ENCODE measurements at places on chromosomes 6 and 20.

DNA sequence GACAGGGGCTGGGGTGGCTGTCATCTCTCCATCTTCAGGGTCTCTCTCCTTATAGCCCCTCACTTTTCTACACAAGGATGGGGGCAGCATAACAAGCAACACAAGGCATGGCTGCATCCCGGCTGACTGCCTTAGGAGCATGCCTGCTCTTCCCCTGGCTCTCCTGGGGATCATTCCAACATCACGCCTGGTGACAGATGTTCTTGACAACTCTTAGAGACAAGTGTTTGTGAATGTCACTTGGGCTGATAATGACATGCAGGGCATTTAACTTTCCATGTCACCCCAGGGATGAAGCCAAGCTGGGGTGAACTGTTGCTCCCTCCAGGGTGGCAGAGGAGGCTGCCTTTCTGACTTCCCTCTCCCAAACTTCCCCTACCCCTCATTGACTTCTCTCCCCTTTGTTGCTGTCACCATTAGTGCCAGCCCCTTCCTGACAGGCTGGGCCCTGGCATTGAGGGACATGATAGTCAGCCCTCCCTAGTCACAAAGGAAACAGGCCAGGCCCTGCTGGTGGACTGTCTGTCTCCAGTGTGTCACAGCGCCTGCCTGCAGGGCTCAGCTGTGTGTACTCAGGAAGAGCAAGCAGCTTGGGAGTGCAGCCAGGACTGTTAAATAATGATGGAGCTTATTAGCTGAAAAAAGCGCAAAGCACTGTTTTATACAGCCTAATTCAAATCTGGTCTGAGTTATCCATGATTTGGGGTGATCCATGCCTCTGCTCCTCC, 161.8 kb downstream of the LRFN2 start:
- no peak overlapping the region for H3K27ac ChIP-seq
- no peak for DNase-seq
- H3K4me3 ChIP-seq = no peak overlapping the region

DNA sequence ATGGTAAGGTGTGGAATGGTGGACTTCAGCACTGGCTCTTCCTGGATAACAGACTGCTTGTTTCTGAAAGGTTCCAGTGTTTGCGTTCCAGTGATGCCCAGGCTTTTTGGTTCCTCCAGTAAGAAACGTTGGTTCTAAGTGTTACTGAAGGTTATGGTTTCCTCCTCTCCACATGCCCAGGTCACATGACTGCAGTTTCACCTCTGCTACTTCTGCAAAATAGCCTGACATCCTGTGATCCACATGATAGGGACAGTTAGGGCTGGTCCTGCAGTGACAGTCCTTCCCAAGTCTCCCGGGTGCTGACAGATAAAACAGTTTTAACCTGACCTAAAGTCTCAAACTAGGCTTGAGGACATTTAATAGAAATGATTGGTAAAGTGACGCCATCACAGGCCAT, 132.2 kb upstream of the CST7 start:
- no peaks in the 10 kb centered on the region for H3K36me3 ChIP-seq
- H3K27ac ChIP-seq = no peak overlapping the region
- peaks cover 47% of the 10 kb centered on the region for H3K27me3 ChIP-seq
- no peak for DNase-seq
- H3K4me1 ChIP-seq = no peaks in the 10 kb centered on the region
- H3K4me3 ChIP-seq = no peak overlapping the region

DNA sequence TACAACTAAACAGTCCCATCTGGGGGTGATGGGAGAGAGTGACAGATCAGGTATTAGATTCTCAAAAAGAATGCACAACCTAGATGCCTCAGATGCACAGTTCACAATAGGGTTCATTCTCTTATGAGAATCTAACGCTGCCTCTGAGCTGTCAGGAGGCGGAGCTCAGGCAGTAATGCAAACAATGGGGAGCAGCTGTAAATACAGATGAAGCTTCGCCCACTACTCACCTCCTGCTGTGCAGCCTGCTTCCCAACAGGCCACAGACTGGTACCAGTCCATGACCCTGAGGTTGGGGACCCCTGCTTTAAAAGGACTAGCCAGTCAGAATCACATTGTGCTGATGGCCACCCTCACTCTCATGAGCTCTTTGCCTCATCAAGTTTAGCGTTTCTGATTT, 247.0 kb upstream of the KCNQ5 start:
- no peaks in the 10 kb centered on the region for H3K4me1 ChIP-seq
- no peak for DNase-seq
- no peaks in the 10 kb centered on the region for H3K36me3 ChIP-seq
- peaks cover 23% of the 10 kb centered on the region for H3K27me3 ChIP-seq

GRCh38 chr20:402496-402885, 5.6 kb upstream of the RBCK1 start:
- peaks cover 16% of the 10 kb centered on the region for H3K4me1 ChIP-seq
- peaks cover 8% of the 10 kb centered on the region for H3K36me3 ChIP-seq
- no peak overlapping the region for H3K4me3 ChIP-seq
- DNase-seq = no peak
- no peak overlapping the region for H3K27ac ChIP-seq
- no peaks in the 10 kb centered on the region for H3K27me3 ChIP-seq

DNA sequence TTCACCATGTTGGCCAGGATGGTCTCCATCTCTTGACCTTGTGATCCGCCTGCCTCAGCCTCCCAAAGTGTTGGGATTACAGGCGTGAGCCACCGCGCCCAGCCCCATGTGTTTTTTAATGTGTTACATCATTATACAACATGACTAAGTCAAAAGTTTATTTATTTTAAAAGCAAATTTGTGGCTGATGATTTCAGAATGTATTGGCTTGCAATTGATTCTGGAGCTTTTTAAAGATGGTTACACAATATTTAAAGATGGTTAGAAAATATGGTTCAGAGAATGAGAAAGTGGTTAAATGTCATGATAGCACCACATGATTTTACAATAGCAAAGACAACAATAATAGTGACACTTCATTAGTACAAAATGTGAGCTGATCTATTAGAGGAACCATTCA, 80.5 kb downstream of the SASH1 start:
- no peak for DNase-seq
- no peak overlapping the region for H3K4me3 ChIP-seq
- H3K27ac ChIP-seq = no peak overlapping the region

DNA sequence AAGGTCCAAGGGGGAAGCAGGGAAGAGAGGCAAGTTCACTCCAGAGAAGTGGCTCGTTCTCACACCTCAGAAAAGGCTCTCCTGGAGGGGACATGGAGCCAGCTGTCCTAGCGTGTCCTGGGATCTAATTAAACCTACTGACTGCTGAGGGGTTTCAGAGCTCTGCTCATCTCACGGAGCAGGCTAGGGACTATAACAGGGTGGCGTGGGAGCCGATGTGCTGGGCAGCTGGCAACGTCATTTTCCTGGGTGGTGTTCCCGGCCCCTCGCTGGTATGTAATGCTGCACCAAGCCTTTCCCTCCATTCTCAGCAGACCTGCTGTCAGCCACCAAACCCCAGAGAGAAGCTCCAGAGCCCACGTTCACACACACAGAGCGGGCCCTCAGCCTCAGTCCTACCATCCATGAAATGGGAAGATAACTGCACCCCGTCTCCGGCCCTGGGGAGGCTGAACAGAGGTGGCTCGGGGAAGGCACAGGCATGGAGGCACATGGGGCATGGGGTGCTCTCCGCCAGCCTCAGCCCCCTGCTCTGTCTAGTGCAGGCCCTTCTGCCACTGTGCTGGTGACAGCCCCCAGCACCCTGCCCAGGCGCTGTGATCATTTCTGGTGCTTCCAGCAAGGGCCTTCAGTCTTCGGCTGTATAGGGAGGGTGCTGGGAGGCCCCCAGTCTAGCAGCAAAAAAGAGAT, 1.9 kb downstream of the CST7 start:
- peaks cover 75% of the 10 kb centered on the region for H3K4me1 ChIP-seq
- peak overlapping the region; percentile 99 for H3K4me3 ChIP-seq
- no peak for DNase-seq
- peak overlapping the region; percentile 96 for H3K27ac ChIP-seq
- H3K36me3 ChIP-seq = peaks cover 69% of the 10 kb centered on the region

DNA sequence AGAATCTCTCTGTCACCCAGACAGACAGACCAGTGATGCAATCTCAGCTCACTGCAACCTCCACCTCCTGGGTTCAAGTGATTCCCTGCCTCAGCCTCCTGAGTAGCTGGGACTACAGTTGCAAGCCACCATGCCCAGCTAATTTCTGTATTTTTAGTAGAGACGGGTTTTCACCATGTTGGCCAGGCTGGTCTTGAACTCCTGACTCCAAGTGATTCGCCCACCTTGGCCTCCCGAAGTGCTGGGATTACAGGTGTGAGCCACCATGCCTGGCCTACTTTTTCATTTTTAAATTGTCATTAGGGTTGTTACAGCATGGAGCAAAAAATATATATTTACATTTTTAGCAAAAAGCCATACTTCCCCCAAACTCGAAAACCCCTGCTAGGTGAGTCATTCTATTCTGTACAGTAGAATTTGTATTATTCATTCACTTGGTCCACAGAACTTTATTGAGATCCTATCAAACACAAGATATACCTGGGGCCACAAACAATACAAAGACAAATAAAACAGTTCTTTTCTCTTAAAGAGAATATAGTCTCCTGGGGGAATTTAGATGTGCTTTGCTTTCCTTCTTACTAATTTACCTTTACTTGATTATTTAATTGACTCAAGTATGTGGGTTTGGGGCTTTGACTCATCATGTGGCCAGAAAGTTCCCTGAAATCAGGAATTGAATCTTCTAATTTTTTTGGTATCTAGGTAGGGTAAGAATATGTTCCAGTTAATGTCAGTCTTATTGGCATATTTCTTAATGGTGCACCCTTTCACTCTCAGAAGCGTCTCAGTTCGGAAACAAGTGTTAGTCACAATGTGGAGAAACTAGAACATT, 16.6 kb upstream of the CCND3 start:
- H3K27ac ChIP-seq = peak overlapping the region; percentile 67
- DNase-seq = no peak
- peaks cover 67% of the 10 kb centered on the region for H3K4me1 ChIP-seq
- H3K27me3 ChIP-seq = no peaks in the 10 kb centered on the region
- H3K36me3 ChIP-seq = peaks cover 29% of the 10 kb centered on the region

DNA sequence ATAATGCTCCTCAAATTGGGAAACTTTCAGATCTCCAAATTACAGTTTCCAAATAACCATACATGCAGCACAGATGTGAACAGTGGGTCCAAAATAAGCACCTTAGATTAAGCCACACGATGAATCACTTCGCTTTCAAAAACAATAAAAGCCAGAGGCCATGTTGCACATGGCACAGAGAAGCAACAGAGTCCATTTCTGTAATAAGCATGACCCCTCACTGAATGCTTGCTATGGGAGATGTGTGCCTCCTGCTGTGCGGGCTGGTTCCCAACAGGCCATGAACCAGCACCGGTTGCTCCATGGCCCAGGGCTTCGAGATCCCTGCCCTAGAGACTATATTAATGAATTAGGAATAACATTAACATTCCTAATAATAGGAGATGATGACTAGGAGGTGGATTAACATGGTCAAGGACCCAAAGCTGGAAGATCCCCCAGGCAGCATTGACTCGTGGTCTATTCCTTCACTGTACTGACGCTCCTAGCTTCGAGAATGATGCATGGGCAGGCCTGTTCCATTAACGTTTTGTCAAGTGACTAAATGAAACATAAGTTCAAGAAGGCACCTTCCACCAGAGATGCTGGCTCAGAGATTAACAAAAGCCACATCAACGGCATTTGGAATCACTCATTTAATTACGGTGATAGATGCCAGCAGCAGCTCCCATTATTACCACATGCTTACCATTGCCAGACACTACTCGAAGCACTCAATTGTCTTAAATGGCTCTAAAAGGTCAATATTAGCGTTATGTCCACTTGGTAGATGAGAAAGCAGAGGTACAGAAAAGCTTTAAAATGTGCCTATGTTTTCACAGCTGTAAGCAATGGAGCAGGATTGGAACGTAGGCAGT, 470.6 kb upstream of the AGPAT4 start:
- H3K27me3 ChIP-seq = no peaks in the 10 kb centered on the region
- H3K4me1 ChIP-seq = no peaks in the 10 kb centered on the region
- no peak overlapping the region for H3K4me3 ChIP-seq
- H3K27ac ChIP-seq = no peak overlapping the region
- peaks cover 1% of the 10 kb centered on the region for H3K36me3 ChIP-seq
- no peak for DNase-seq

DNA sequence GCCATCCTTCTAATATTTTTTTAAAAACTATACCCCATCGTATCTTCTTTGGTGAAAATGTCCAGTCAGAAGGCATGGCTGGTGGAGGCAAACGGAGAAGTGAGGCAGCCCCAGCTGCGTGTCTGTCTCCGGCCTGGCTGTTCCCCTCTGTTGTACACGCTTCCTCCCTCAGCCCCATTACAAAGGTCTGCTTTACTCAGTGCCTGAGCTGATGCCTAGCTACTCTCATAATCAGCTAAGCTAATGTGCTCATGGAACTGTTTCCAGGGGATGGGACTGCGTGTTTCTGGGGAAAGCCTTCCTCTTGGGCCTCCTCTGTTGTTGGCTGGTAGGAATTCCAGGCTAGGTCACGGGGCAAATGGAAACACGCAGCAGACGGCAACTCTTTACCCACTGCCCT, 67.3 kb downstream of the PPP1R3G start:
- H3K27ac ChIP-seq = no peak overlapping the region
- H3K4me3 ChIP-seq = no peak overlapping the region
- no peaks in the 10 kb centered on the region for H3K4me1 ChIP-seq
- no peaks in the 10 kb centered on the region for H3K36me3 ChIP-seq
- H3K27me3 ChIP-seq = no peaks in the 10 kb centered on the region

DNA sequence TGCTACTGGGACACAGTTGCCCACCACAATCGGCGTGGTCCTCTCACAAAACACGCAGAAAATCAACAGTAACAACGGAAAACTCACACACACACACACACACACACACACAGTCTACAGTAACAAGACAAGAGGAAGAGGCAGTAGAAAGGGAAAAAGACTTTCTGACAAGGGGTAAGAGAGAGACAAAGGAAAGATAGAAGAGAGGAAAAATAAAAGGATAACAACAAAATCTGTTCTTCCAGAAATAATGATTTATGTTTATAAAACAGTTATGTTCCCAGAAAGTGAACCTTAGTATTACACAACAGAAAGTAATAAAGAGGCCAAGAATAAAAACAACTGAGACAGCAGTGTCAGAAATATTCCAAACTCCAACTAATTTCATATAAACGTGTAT, 2.9 kb downstream of the RANBP9 start:
- H3K4me3 ChIP-seq = peak overlapping the region; percentile 93
- H3K27me3 ChIP-seq = no peaks in the 10 kb centered on the region
- H3K4me1 ChIP-seq = peaks cover 46% of the 10 kb centered on the region
- H3K36me3 ChIP-seq = peaks cover 19% of the 10 kb centered on the region

DNA sequence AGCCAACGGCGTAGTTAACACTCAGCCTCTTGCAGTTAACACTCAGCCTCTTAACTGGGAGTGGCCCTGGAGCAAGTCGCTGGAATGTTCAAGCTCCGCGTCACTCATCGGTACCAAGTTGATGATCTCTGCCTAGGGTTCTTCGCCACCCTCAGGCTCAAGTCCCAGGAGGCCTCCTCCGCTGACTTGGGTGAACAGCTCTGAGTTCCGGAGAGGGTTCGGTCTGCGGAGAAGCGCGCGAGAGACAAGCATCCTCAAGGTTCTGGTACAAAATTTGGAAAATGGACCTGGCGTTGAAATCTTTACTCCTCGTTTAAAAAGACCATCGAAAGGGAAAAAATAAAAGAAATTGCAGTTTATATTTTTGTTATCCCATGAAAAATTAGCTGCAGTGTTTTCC, 876 bp upstream of the DSP start:
- DNase-seq = no peak
- peaks cover 2% of the 10 kb centered on the region for H3K36me3 ChIP-seq
- peak overlapping the region; percentile 42 for H3K4me3 ChIP-seq
- H3K27ac ChIP-seq = no peak overlapping the region
